ENCODE measurements at places on chromosomes 1 and 21. TPM values are rescaled to one million over a fixed set of nuclear protein-coding genes. Genes with fewer than 3 reads are reported as not detected.
A peak's percentile ranks its signal among the peaks of the same experiment; 100 is the strongest.

- peak; percentile 55 for DNase-seq
Observed at GRCh38 chr1:33459691-33460090, 12.8 kb upstream of the ZSCAN20 start.

Gene HLX
- 8.1 TPM for total RNA-seq

Gene LRRC38
- total RNA-seq: 4.8 TPM

GRCh38 chr1:23578311-23578996, 19.2 kb upstream of the ID3 start:
- DNase-seq: no peak

DNA sequence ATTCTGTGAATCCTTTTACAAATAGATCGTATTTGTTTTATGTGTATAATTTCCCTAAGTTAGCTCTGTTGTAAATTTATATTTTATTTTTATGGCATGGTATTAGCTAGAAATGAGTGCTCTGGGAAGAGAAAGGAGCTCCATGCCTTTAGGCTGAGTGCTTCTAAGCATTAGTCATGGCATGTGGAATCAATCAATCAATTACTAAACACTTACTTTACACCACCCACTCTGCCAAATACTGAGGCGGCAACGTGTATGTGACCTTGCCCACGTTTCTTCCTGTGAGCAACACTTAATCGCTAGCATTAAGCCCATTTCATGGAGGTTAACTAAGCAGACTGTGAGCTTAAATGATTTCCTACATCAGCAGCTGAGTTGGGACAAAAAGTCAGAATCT, 7.2 kb upstream of the BECN2 start:
- peak; percentile 71 for DNase-seq

- DNase-seq: no peak
Observed at GRCh38 chr1:214538496-214538895, 12.9 kb downstream of the PTPN14 start.

DNA sequence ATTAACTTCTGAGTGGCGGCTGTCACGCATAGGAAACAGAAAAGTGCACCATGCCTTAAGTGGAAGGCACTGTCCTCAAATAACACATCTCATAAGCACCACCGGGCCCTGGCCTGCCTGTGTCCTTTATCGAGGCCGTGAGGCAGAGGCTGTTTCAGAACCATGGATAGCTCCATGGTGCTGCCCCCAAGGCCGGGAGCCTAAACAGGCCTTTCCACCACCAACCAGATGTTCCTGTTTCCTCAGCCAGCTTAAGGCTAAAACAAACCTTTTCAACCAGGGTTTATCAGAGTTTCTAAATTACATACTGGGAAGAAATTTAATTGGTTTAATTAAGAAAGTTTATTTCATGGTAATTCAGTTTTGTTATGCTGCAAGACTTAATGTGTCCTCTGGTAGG, 114.4 kb downstream of the DMRTA2 start:
- DNase-seq: peak; percentile 27

DNA sequence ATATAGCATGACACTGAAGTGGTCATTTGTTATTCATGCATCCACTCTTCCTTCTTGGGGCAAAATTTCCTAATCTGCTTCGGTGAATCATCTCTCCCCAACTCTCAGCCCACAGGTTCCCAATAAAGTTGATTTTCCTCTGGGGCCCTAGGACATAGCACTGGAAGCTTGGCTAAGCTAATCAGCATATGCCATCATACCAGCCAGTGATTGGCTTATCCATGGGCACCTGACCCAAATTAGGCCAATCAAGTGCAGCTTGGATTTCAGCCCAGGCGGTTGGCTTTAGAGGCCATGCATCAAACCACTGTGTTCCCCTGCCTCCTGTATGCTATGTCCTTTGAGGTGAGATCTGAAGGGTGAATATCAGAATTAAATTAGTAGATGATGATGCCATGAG, 58.9 kb downstream of the C1orf94 start:
- DNase-seq: no peak

DNA sequence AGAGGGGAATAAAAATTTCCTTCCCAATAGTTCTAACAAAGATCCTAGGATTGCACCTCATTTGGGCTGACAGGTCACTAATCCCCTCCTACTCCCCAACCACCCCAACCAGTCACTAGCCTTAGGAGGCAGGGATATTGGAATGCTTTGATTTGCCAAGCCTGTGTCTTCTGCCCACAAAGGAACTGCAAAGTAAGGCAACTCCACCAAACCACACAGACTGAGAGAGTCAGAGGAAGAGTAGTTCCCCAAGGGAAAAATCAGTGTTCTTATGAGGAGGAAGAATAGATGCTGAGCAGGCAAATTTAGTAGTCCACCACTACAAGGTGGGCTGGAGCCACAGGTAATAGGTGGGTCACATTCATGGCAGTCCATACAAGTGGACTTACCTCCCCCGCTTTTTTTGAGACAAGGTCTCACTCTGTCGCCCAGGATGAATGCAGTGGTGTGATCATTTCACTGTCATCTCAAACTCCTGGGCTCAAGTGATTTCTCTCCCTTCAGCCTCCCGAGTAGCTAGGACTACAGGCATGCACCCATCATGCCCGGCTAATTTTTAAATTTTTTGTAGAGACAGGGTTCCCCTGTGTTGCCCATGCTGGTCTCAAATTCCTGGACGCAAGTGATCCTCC, 3.7 kb upstream of the TMEM39B start:
- no peak for DNase-seq

- DNase-seq: no peak
Observed at GRCh38 chr1:71054281-71054731, 6.7 kb upstream of the PTGER3 start.

- peak; percentile 93 for DNase-seq
Observed at GRCh38 chr21:34812504-34813265, 143.9 kb downstream of the CLIC6 start.

DNA sequence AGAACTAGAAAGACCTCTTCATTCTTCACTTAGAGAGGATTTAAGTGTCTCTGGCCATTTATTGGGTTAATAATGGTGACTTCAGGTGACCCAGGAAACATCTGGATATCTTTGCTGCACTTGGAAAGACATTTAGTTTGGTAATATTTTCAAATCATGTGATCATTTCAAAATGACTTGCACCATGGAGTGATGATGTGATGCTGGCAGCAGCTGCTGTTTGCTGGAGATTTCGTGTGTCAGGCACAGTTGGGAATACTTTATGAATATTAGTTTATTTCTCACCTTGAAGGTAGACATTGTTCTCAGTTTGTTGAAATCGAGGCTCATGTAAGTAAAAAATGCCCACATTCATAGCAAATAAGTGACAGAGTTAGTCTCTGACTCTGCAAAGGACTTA, 236.0 kb downstream of the DISC1 start:
- DNase-seq: no peak

Gene SEMA6C
- 2.0 TPM for total RNA-seq

Gene CLCA2
- 0.17 TPM for total RNA-seq

GRCh38 chr1:71785000-71785399, 497.3 kb downstream of the NEGR1 start:
- DNase-seq: no peak

Gene S100A3
- 4.6 TPM for total RNA-seq

GRCh38 chr1:33009561-33009960, 27.1 kb downstream of the AK2 start:
- no peak for DNase-seq

Gene ERRFI1
- total RNA-seq: 218 TPM

Gene SPAG17
- total RNA-seq: not detected

- no peak for DNase-seq
Observed at GRCh38 chr1:82214606-82215005, 413.9 kb downstream of the ADGRL2 start.

All from PC-3 (cell line).